ENCODE measurements at places on chromosomes 12 and 14.

GRCh38 chr12:6306599-6307220 is 3.8 kb upstream of the PLEKHG6 start:
- DNase-seq, result no peak

- DNase-seq, result no peak
Observed at GRCh38 chr12:57368349-57369095, 62.3 kb downstream of the R3HDM2 start.

DNA sequence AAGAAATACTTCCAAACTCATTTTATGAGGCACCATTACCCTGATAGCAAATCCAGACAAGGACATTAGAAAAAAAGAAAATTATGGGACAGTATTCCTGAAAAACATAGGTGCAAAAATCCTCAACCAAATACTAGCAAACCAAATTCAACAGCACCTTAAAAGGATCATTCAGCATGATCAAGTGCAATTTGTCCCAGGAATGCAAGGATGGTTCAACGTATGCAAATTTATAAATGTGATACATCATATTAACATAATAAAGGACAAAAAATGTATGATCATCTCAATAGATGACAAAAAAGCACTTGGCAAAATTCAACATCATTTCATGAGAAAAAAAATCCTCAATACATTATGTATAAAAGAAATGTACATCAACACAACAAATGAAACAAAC is 162.9 kb downstream of the DUSP6 start:
- DNase-seq, result no peak

DNA sequence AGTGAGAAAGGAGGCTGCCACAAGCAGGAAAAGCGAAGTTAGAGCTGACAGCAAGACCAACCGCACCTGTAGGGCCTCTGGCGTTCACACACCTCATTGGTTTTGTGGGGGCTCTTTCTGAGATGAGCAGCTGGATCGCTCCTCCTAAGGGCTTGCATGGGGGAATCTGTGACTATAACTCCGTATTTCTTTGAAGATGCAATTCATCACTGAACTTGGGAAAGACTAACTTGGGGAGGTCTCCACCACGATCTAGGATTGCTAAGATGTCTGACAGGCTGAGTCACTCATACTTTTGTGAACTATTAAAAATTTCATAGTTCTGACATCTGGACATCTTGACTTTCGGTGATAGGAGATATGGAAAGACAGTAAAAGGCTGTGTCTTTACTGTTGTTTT is 173.6 kb downstream of the ETV6 start:
- DNase-seq, result no peak

DNA sequence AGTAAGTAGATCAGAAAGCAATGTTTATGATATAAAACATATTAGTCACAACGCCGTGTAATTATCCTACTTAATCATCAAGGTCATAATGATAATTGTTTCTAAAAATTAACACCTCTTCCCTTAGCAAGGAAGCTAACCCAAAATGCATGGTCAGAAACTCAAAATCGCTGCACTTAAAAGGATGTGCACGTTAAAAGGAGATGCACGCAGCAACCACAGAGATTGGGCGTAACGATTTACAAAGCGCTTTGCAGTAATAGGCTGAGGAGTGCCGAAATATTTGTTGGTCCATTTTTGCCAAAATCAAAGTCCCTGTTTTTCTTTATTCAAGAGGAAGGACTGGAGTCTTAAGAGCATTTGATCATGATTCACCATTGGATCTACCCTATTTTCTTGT is 1077.2 kb downstream of the VRK1 start:
- no peak for DNase-seq
